ENCODE measurements at places on chromosomes 1 and 21. TPM values are rescaled to one million over a fixed set of nuclear protein-coding genes. Genes with fewer than 3 reads are reported as not detected.

The CORT gene
- not detected for total RNA-seq

The CENPS gene
- total RNA-seq, result 13.4 TPM

The APCS gene
- not detected for total RNA-seq

GRCh38 chr1:30750731-30751291 lies 6.8 kb downstream of the LAPTM5 start:
- DNase-seq, result no peak

DNA sequence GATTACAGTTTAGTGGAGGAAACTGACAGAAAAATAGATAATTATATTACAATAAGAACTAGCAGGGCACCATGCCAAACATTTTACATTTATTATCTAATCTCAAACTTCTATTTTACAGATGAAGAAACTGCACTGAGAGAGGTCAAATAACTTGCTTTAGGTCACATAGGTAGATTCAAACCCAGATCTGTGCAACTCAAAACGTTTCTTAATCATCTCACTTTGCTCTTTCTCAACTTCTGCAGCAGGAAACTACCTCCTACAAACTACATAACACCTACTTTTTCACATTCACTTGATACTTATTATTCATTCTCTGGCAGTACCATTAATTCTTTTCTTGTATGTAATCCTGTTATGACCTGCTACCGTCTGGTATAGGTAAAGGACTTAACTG lies 49.9 kb upstream of the BCL10 start:
- no peak for DNase-seq

DNA sequence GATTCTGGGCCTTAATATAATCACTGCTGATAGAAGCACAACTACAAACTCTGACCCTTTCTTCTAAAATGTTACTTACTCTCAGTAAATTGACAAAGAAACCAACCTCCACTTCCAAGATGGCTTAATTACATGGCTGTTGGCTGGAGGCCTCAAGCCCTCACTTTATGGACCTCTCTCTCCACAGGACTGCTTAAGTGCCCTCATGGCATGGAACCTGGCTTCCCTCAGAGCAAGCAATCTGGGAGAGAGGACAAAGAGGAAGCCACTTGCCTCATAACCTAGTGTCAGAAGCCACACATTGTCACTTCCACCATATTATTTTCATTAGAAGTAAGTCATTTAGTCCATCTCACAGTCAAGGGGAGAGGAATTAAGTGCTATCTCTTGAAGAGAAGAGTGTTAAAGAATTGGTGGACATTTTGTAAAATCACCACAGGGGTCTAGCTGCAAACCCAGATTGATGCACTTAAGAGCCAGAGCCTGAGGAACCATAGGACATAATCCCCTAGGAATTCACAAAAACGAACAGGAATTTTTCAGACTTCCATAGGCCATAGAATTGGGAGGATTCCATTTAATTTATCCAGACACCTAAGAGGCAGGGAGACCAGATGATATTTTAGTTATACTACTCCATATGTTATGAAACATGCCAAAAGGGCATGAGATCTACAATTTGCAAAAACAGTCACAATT lies 97.5 kb upstream of the TNFSF4 start:
- DNase-seq, result no peak

DNA sequence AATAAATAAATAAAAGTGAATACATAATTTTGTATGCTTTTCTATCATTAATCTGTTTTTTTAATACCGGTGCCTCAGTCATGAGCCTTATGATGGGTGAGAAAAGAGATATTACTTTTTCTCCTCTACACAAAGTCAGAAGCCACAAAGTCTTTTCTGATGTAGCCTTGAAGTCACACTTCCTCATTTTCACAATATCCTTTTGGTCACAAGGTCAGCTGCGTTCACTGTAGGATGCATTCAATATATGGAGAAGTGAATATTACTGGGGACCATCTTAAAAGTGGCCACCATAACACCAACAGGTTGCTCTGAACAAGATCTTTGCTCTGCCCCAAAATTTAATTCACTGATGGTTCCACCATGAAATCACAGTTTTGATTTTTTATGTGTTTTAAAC lies 83.3 kb upstream of the TNR start:
- DNase-seq, result no peak

DNA sequence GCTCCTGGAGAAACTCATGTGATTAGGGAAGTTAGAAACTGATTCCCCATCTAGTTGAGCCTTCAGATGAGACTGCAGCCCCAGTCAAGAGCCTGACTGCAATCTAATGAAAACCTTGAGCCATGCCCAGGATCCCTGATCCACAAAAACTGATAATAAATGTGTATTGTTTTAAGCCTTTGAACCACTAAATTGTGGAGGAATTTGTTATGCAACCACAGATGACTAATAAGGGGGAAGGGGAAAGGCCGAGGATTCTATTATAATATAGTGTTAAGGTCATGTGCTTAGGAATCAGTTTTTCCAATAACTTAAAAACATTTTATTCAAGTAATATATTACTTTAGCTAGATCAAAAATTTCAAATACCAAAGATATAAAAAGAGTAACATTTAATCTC lies 52.8 kb upstream of the USP25 start:
- no peak for DNase-seq

Measured in lower lobe of right lung (tissue), 2 donors.